ENCODE measurements at places on chromosomes 2 and 18.

DNA sequence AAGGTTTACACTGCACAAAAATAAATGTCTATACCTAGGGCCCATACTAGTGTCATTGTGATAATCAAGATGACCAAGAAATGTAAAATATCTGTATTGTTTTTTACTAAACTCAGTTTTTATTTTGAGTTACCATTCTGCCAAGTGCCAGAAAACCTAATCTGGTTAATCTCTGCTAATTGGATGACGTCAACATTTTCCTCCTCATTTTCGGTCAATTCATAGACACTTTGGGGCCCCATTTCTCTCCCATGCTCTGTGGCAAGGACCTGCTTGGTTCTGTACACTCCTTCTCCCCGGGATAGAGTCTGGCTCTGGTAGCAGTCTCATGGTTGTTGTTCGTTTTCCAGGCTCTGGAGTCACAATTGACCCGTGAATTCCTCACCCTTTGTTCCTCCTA, 186.5 kb upstream of the TCF4 start:
- DNase-seq = no peak

GRCh38 chr18:43665105-43665788, 388.0 kb upstream of the SYT4 start:
- no peak for DNase-seq

GRCh38 chr2:70670626-70671025, 97.4 kb downstream of the ADD2 start:
- no peak for DNase-seq

DNA sequence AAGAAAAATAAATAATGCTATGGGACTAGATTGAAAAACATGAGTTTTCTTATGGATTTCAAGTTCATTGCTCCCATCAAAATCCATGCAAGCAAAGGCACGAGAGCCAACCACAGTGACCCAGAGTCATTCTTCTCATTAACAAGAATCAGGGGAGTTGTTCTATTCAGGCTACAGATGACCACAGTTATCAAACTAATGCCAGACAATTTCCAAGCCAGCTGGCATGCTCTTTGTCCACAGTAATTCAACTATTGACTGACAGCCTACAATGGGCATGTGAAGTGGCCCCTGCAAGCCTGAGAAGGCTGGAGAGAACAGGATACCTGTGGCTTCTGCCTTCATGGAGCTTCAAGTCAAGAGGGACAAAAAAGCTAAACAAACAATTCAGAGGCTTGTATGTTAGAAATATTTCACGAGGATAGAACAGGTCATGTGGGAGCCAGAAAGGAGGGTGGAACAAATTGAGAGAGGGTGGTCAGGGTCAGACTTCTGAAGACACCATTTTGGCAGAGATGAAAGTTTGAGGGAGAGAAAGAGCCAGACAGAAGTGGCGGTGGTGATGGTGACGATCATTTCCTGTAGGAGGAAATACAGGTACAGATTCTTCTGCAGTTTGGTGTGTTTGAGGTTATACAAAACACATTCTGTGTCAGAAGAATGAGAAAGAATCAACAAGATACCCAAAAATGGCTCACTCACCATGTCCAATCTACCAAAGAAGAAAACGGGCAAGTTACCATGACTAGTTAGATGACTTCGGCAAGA, 732.4 kb downstream of the RNF144A start:
- DNase-seq = no peak

- DNase-seq = no peak
These were observed 5.2 kb upstream of the SLC35F6 start for GRCh38 chr2:26758790-26759321.

GRCh38 chr2:141899740-141900139, 231.1 kb downstream of the LRP1B start:
- no peak for DNase-seq

DNA sequence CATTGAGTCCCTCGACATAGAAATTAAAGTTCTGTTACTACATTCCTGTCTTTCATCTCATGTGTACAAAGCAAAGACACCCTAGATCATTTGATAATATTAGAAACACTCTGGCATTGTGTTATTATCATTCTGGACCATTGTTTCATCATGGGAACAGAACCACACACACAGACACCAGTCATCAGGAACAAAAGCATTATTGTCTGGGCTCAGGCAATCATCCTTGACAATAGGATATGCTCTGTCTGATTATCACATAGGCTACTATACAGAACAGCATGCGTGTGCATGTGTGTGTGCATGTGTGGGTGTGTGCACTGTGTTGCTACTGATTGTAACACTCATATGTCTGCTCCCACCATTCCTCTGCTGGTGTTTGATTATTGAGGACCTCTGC, 242.5 kb downstream of the SH3BP4 start:
- no peak for DNase-seq

DNA sequence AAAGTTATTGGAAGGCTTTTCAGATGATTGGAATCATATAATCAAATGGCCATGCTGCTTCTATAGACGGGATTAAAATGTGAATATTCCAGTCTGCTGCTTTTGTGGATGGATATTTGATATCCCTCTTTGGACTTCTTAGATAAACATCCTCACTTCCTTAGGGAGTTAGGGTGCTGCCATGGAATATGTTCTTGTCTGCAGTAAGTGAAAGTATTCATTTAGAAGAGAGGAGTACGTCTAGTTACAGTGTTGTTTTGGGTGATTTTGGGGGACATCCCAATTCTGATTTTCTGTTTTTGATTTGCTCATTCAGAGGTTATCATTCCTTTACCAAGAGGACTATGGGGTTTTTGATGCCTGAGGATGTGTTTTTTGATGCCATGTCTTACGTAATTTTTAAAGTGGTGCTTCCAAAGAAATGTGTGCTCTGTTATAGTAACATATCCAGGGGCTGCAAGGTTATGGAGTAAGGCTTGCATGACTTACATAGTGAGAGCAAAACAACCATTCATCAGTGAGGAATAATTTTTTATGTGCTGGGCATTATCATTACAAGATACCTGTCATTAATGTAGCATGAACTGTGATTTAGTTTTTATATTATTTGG, 33.6 kb downstream of the ASXL3 start:
- no peak for DNase-seq

DNA sequence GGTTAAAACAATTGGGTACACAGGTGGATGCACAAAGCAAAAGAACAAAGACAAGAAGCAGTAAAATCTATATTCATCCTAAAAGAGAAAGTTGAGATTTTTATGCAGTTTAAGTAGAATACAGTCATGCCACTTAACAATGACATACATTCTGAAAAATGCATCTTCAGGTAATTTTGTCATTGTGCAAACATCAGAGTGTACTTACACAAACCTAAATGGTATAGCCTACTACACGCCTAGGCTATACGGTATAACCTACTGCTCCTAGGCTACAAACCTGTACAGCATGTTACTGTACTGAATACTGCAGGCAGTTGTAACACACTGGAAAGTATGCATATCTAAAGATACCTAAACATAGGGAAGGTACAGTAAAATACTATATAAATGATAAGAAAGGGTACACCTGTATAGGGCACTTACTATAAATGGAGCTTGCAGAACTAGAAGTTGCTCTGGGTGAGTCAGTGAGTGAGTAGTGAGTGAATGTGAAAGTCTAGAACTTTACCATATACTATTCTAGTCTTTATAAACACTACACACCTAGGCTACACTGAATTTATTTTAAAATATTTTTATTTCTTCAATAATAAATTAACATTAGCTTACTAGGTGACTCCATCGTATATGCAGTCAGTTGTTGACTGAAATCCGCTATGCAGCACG, 132.9 kb downstream of the BARD1 start:
- no peak for DNase-seq

DNA sequence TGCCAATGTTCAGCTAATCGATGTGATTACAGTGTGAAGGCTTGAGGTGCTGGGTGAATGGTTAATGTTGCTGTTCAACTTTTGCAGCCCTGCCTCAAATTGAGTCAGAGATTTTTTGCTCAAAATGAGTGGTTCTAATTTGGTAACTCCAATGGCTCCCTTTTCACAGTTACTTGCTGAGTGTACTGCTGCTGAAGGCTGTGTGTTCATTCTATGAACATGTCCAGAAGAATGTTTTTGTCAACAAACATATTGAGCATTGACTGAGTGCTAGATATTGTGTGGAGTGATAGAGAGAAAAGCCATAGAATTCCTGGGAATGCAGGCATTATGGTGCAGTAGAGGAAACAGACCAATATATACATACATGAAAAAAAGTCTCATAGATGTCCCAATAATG, 39.0 kb upstream of the TCF4 start:
- no peak for DNase-seq

DNA sequence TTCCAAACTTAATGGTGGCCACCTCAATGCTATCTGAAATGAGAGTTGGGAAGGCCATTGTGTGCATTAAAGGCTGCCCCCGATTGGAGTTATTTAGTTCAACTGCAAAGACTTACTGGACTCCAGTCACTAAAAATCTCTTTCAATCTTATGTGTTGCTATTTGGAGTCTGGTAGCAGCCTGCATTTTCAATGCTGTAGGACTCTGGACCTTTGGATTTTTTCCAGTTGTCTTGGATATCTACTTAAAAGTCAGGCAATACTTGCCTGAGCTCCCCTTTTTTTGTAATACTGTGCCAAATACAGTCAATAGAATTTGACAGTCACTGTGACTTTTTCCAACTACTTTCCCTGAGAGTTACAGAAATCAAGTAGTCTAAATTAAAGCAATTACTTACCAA, 281.9 kb downstream of the TRIB2 start:
- no peak for DNase-seq

GRCh38 chr2:106106622-106107508, 87.2 kb downstream of the UXS1 start:
- no peak for DNase-seq

DNA sequence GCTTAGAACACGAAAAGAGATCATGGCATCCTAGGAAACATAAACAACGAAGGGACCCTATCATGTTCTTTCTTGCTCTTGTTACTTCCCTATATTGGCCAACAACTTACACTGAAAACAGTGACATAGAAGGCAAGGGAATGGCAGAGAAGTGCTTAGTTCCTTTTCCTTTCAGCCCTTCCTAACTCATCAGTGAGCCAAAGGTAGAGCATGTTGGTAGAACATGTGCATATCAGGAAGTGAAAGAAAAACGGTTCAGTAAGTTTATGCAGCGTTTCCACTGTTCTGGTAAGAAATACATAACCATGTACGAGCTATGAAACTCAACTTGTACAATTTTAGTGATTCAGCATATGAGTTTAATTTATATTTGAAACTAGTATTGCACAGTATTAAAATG, 21.7 kb downstream of the AKAIN1 start:
- DNase-seq = no peak

- no peak for DNase-seq
These were observed 122.9 kb downstream of the COPS8 start for GRCh38 chr2:237208373-237209260.

Measured in stimulated activated CD8-positive, alpha-beta memory T cell treated with anti-CD3 and anti-CD28 coated beads, Interleukin-12 subunit alpha, Interleukin-12 subunit beta, amount 100 ng/mL, for 1 hour (primary cell).